T-helper 17 cell (primary cell): ENCODE measurements at places on chromosomes 2 and 18. TPM values are rescaled to one million over a fixed set of nuclear protein-coding genes. Genes with fewer than 3 reads are reported as not detected.

Gene RAB27B
- 3.5 TPM for total RNA-seq

Gene SP140
- 68.2 TPM for total RNA-seq

Gene SLC8A1
- total RNA-seq, result 1.4 TPM

Gene TMEM163
- total RNA-seq, result 0.57 TPM

Gene LRRC30
- total RNA-seq, result not detected

Gene OTX1
- not detected for total RNA-seq

Gene UGT1A9
- not detected for total RNA-seq

Gene IHH
- total RNA-seq, result not detected

Gene RBM45
- total RNA-seq, result 10.4 TPM

Gene DNAH7
- not detected for total RNA-seq

Gene CDH2
- total RNA-seq, result 0.55 TPM

Gene NEU2
- not detected for total RNA-seq

Gene PNPT1
- total RNA-seq, result 9.4 TPM

Gene PLEKHB2
- total RNA-seq, result 72.6 TPM

Gene RAD51AP2
- total RNA-seq, result not detected

Gene SLC4A1AP
- total RNA-seq, result 18.7 TPM

Gene GKN1
- not detected for total RNA-seq

Gene RBKS
- total RNA-seq, result 7.0 TPM

Gene GBX2
- not detected for total RNA-seq

Gene GULP1
- total RNA-seq, result not detected

Gene PLEK
- total RNA-seq, result 34.8 TPM

Gene CENPA
- 0.50 TPM for total RNA-seq

Gene RIT2
- not detected for total RNA-seq

Gene DUSP19
- 0.60 TPM for total RNA-seq

Gene TUBA3E
- not detected for total RNA-seq

Gene EPHA4
- total RNA-seq, result 88.2 TPM

Gene FBLN7
- total RNA-seq, result 21.7 TPM

Gene SIGLEC15
- total RNA-seq, result not detected

Gene CDH19
- total RNA-seq, result not detected
